ENCODE measurements at places on chromosomes 2 and 18. TPM values are rescaled to one million over a fixed set of nuclear protein-coding genes. Genes with fewer than 3 reads are reported as not detected.

Gene CCDC68
- total RNA-seq: 0.34 TPM

Gene GPBAR1
- 0.81 TPM for total RNA-seq

Gene ASAP2
- total RNA-seq: not detected

Gene NEU4
- total RNA-seq: not detected

Gene VIL1
- total RNA-seq: not detected

Gene OTX1
- not detected for total RNA-seq

Gene HRH4
- 0.07 TPM for total RNA-seq

GRCh38 chr2:6724605-6725140 lies 141.0 kb downstream of the CMPK2 start:
- no peaks in the 10 kb centered on the region for H3K4me1 ChIP-seq
- H3K27ac ChIP-seq: no peak overlapping the region
- no peaks in the 10 kb centered on the region for H3K36me3 ChIP-seq

- no peak overlapping the region for H3K27ac ChIP-seq
- DNase-seq: no peak
- H3K4me1 ChIP-seq: no peaks in the 10 kb centered on the region
- no peak overlapping the region for H3K4me3 ChIP-seq
Observed at GRCh38 chr2:36044411-36044810, 311.2 kb upstream of the CRIM1 start.

- H3K4me1 ChIP-seq: no peaks in the 10 kb centered on the region
- H3K27me3 ChIP-seq: no peaks in the 10 kb centered on the region
- no peak overlapping the region for H3K4me3 ChIP-seq
- no peak for DNase-seq
Observed at GRCh38 chr2:168060986-168061750, 186.2 kb downstream of the STK39 start.

DNA sequence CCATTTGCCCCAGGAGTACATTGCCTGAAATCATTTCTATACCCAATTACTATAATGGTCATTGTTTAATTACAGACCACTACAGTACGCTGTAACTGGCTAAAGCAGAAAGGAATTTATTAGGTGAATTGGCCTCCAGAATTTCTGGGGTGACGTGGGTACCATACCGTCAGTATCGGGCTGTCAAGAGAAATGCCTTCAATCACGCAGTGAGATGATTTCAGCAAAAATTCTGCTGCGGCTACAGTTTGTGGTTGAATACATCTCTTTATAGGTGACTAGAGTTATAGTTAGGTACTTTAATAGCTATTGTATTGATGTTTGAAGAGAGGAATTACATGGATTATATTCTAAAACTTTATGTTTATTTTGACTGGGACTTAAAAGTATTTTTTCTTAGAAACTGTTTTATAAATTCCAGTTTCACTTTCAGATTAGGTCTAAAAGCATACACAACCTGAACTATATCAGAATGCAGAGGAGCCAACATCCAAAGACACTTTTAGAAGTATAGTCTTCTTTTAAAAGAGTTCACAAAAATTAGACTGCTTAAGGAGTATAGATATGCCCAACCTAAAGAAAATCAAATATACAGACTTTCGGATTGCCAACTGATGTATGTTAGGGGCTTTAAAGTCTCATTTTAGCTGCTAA lies 128.4 kb downstream of the TTC27 start:
- no peak overlapping the region for H3K27ac ChIP-seq
- no peak for DNase-seq
- H3K36me3 ChIP-seq: peaks cover 33% of the 10 kb centered on the region
- no peak overlapping the region for H3K4me3 ChIP-seq
- H3K27me3 ChIP-seq: no peaks in the 10 kb centered on the region

GRCh38 chr2:12624905-12625598 lies 91.7 kb upstream of the TRIB2 start:
- H3K4me1 ChIP-seq: no peaks in the 10 kb centered on the region
- H3K36me3 ChIP-seq: no peaks in the 10 kb centered on the region
- no peak overlapping the region for H3K4me3 ChIP-seq
- DNase-seq: no peak

DNA sequence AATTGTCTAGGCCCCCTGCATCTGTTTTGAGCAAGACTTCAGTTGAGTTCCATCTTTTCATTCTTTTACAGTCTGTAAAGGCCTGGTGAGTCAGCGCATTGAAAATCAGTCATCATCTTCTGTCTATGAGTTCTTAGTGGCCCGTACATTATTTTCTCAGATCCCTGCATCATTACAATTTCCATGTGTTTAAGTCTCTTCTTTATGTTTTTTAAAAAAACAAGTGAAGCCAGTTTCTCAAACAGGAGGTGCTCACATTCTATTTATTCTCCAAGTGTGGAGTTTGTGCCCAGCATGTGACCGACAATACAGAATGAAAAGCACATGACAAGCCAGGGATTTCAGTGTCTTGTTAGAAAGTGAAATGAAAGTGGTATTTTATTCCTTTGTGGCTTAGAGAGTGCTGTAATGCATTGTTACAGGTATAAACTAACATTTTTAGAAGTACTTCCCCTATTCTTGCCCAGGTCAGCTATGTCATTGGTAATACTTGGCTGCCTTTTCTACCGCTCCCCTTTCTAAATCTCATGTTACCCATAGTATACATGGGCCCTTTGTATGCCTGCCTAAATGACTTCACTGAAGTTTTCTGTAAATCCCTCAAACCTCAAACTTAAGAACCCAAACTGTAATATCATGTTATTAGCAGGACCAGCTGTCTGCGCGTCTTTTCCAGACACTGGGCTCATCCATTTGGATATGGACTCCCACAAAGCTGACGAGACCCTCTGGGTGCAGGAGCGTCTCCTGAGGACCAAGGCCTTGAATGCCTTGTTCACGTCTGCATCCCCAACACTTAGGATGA lies 67.6 kb downstream of the FEZ2 start:
- no peaks in the 10 kb centered on the region for H3K27me3 ChIP-seq
- no peak overlapping the region for H3K27ac ChIP-seq
- H3K4me1 ChIP-seq: peaks cover 12% of the 10 kb centered on the region
- no peak overlapping the region for H3K4me3 ChIP-seq
- peaks cover 4% of the 10 kb centered on the region for H3K36me3 ChIP-seq
- peak; percentile 32 for DNase-seq

DNA sequence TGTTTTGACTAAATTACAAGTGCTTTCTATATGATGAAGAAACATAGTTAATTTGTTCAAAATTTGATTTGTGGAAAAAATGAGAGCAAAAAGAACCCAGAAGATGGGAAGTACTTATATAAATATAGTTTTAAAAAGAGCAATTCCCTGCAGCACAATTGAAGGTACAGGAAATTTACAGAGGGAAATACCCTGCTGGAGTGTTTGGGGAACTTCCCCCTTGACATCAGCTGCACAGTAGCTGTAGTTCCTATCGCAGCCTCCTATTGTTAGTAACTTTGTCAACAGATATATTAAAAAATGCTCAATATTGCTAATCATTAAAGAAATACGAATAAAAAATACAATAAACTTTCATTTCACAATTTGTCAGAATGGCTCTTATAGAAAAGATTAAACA lies 1118.8 kb upstream of the ZEB2 start:
- no peaks in the 10 kb centered on the region for H3K27me3 ChIP-seq
- peaks cover 16% of the 10 kb centered on the region for H3K4me1 ChIP-seq
- no peak overlapping the region for H3K27ac ChIP-seq
- H3K36me3 ChIP-seq: no peaks in the 10 kb centered on the region

- no peaks in the 10 kb centered on the region for H3K36me3 ChIP-seq
- H3K4me1 ChIP-seq: no peaks in the 10 kb centered on the region
- no peak overlapping the region for H3K27ac ChIP-seq
- DNase-seq: no peak
Observed at GRCh38 chr2:162686336-162686735, 152.2 kb downstream of the KCNH7 start.

DNA sequence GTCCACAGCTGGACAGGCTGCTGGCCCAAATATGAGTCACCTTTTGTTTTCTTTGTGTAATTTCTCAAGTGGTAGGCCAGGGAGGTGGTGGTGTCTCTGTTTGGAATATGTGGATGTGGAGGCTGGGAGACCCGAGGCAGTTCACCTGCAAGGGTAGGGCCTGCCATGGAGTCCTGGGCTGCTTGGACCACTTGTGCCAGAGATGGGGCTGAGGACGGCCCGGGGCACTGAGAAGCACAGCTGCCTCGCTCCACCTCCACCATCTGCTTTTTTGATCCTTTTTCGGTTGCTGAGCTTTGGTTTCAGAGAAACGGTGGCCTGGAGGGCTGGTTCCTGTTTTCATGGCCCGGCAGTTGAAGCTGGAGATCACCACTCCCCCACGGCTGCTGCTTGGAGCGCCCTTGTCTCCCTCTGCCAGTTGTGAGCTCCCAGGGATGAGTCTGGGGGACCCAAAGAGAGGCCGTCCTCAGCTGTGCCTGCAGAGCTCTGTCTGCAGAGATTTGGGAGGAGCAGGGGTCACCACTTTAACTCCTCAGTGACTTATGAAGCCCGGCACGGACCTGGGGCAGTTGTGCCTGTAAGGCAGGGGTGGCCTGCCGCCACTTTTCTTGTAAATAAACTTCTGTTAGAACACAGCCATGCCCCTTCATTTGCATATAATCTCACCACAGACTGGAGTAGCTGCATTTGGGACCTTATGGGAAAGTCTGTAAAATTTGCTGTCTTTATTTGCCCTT lies 67.6 kb upstream of the MCFD2 start:
- H3K4me3 ChIP-seq: peak overlapping the region; percentile 60
- peaks cover 95% of the 10 kb centered on the region for H3K4me1 ChIP-seq
- DNase-seq: peak; percentile 89
- peak overlapping the region; percentile 80 for H3K27ac ChIP-seq

- no peaks in the 10 kb centered on the region for H3K36me3 ChIP-seq
- no peak for DNase-seq
- H3K27me3 ChIP-seq: no peaks in the 10 kb centered on the region
Observed at GRCh38 chr2:164014068-164014731, 278.4 kb upstream of the FIGN start.

- no peaks in the 10 kb centered on the region for H3K4me1 ChIP-seq
- no peak for DNase-seq
Observed at GRCh38 chr2:3493615-3494007, 25.7 kb downstream of the ADI1 start.

DNA sequence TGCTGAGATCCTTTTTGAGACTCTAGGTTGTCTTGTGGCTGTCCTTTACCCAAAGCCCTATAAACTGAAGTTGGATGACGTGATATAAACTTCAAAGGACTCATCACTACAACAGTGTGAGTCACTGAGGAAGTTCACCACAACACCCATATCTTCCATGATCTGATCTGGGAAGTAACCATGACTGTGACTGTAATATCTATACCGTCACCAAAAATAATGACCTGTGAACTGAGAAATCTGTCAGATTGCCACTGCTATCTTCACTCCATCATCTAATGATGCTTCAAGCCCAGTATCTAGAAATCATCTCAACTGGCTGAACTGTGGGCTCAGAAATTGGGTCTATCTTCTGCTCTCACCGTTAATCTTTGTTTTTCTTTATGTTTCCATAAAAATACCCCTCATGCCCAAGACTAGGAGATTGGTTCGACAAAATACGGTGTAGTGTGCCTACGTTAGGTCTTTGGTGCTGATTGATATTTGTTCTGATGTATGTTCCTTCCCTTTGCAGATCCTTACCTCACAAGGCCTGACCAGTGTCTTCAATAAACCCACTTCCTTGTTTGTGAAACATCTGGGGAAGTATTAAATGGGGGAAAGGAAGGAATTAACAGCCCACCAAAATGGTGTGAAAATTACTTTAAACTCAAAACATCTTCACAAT lies 78.2 kb downstream of the MYL12B start:
- H3K4me1 ChIP-seq: no peaks in the 10 kb centered on the region
- H3K27me3 ChIP-seq: no peaks in the 10 kb centered on the region
- no peaks in the 10 kb centered on the region for H3K36me3 ChIP-seq
- no peak overlapping the region for H3K4me3 ChIP-seq

DNA sequence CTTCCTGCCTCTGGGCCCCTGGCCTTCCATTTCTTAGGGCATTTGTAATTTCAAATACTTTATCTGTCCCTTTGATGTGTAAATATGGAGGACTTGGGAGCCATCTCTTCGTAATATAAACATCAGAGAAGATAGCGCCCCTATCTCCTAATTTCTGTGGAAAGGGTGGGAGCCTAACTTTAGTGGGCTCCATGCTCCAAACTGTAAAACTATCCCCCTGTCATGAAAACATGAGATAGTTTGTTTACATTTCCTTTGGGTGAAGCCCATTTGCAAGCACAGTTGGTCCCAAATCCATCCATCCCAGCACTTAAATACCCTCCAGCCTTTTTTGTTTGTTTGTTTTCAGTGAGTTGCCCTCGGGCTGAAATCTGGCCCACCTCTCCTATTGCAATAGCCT lies 782.6 kb upstream of the FSHR start:
- no peaks in the 10 kb centered on the region for H3K4me1 ChIP-seq
- no peaks in the 10 kb centered on the region for H3K36me3 ChIP-seq
- no peaks in the 10 kb centered on the region for H3K27me3 ChIP-seq
- H3K4me3 ChIP-seq: no peak overlapping the region

- no peak for DNase-seq
- no peak overlapping the region for H3K27ac ChIP-seq
- H3K36me3 ChIP-seq: no peaks in the 10 kb centered on the region
Observed at GRCh38 chr2:142082368-142082767, 48.4 kb downstream of the LRP1B start.

DNA sequence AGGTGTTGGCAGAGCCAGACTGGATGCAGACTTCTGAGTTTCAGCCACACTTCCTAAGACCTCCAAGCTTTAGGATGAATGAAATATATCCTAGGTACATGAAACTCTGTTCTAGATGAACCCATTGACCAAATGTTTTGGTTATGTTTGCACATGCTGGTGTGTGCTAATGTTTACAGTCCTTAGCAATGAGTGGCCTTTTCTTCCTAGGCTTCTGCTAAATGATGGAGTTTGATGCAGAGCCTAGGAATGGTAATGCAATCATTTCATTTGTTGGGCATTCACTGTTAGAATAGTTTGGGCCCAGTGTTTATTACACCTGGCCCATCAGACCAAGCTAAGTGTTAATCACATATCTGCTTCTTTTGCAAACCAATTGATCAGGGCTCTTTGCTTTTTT lies 464.7 kb downstream of the MEIS1 start:
- no peaks in the 10 kb centered on the region for H3K4me1 ChIP-seq
- H3K27ac ChIP-seq: no peak overlapping the region
- H3K4me3 ChIP-seq: no peak overlapping the region
- H3K36me3 ChIP-seq: no peaks in the 10 kb centered on the region
- H3K27me3 ChIP-seq: no peaks in the 10 kb centered on the region
- DNase-seq: no peak

DNA sequence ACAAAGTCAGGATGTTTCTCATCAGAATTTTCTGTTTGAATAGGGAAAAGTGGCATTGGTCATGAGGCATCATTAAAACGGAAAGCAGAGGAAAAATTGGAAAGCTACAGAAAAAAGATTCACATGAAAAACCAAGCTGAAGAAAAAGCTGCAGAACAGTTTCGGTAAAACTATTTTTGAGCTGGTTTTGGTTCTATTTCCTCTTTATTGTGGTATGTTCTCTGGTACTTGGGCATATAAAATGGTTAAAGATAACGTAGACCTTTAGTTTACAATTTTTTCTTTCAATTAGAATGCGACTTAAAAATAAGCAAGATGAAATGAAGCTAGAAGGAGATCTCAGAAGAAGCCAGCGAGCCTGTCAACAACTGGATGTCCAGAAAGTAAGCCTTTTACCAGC lies 7.6 kb downstream of the GPATCH11 start:
- H3K4me1 ChIP-seq: peaks cover 45% of the 10 kb centered on the region
- H3K36me3 ChIP-seq: peaks cover 21% of the 10 kb centered on the region
- no peaks in the 10 kb centered on the region for H3K27me3 ChIP-seq
- peak; percentile 60 for DNase-seq
- H3K4me3 ChIP-seq: no peak overlapping the region

All from B cell (primary cell).